ENCODE measurements at places on chromosomes 13 and 19.

DNA sequence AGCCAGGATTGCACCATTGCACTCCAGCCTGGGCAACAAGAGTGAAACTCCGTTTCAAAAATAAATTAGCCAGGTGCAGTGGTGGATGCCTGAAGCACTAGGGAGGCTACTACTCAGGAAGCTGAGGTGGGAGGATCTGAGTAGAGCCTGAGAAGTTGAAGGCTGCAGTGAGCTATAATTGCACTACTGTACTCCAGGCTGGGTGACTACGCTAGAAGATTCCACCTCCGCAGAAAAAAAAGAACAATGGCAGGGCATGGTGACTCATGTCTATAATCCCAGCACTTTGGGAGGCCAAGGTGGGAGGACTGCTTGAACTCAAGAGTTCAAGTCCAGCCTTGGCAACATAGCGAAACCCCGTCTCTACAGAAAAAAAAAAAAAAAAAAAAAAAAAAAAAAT lies 20.5 kb downstream of the HAUS8 start:
- DNase-seq: no peak

DNA sequence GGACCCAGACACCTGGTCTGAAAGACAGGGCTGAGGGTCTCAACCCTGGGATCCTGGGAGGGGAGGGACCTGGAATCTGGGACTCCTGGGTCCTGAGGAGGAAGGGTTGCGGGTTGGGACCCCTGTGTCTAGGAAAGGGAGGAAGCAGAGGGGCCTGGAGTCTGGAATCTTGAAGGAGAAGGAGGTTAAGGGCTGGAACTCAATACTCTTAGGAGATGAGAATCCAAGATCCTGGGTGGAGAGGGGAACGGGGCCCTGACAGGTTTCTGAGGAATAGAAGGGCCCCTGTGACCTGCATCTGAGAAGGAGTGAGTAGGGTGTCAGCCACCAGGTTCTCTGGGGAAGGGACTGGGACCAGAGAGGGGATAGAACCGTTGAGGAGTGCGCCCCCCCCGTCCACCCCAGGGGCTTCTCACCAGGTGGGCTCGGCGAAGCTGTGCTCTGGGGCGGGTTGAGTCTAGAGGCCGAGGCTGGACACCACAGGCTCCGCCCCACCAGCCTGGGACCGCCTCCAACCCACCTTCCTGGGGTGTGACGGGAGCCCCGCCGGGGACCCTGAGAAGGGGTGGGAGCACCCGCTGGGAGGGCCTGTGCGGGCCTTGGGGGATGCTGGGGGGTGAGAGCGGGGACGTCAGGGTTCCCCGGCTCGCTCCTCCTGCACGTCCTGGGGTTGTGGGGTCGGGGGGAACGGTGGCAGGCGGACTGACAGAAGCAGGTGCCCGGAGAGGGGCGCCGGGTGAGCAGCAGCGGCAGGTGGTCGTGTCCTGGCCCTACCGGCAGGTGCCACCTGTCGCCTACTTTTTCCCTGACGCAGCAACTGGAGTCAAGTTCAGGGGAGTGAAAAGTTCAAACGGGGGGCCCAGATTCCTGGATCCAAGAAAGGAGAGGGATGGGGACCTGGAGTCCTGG lies at the start of gene MAMSTR:
Gene MAMSTR, minus strand, starts transcription at position 463 of the 909 bp plus-strand sequence. CDS start 694 bp downstream, outside the sequence.
- peak; percentile 41 for DNase-seq

- DNase-seq: no peak
Observed at GRCh38 chr13:106633321-106633720, 65.4 kb upstream of the ARGLU1 start.

GRCh38 chr13:30216111-30216510 lies 91.2 kb downstream of the KATNAL1 start:
- DNase-seq: no peak

GRCh38 chr13:96824140-96824539 lies 170.1 kb downstream of the OXGR1 start:
- no peak for DNase-seq

DNA sequence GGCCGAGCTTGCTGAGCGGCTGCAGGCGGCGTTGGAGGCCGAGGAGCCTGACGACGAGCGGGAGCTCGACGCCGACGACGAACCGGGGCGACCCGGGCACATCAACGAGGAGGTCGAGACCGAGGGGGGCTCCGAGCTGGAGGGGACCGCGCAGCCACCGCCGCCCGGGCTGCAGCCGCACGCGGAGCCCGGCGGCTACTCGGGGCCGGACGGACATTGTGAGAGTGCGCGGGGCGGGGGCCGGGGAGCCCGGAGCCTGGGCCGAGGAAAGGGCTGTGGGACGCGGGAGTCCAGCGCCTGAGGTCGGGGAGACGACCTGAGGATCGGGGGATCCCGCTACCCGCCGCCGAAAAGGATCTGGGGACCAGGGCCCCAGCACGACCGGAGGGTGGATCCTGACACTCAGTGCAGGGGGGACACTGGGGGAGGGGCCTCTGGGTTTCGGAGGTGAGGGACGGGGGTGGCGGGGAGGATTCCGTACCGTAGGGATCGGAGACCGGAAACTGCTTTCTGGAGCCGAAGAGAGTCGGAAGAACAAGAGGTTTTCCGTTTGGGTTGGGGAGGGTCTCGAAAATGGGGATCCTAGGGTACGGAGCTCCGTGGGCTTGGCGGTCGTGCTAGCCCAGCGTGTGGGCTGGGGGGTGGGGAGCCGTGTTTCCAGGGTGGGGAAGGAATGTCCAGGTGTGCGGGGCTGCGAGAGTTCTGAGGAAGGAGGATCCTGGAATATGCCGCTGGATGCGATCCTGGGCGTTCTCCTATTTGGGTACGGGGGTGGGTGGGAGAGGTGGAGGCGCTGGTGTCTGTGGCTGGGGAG lies 616 bp downstream of the HNRNPUL1 start:
- peak; percentile 31 for DNase-seq

DNA sequence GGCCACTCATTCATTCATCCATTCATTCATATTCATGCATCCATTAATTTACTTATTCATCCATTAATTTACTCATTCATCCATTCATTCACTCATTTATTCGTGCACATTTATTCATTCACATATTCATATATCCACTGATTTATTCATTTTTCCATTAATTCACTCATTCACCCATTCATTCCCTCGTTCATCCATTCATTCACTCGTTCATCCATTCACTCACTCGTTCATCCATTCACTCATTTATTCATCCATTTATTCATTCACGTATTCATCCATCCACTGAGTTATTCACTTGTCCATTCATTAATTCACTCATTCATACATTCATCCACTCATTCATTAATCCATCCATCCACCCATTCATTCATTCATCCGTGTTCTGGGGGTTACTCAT lies 35.8 kb upstream of the OLFM2 start:
- DNase-seq: no peak

DNA sequence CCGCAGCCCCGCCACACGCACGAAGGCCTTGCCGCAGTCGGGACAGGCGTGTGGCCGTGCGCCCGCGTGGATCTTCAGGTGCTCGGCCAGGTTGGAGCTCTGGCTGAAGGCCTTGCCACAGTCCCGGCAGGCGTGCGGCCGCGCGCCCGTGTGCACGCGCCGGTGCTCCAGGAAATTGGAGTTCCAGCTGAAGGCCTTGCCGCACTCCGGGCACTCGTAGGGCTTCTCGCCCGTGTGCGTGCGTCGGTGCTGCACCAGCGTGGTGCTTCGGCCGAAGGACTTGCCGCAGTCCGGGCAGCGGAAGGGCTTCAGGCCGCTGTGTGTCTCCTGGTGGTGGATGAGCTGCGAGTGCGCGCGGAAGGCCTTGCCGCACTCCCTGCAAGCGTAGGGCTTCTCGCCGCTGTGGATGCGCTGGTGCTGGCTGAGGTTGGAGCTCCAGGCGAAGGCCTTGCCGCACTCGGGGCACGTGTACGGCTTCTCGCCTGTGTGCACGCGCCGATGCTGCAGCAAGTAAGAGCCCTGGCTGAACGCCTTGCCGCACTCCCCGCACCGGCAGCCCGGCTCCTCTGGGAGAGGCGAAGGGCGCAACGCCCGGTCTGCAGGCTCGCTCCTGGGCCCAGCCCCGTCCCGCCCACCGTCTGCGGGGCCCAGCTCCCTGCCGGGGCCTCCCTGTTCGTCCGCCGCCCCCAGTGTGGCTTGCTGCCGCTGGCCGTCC lies 3.6 kb upstream of the A1BG start:
- DNase-seq: no peak

DNA sequence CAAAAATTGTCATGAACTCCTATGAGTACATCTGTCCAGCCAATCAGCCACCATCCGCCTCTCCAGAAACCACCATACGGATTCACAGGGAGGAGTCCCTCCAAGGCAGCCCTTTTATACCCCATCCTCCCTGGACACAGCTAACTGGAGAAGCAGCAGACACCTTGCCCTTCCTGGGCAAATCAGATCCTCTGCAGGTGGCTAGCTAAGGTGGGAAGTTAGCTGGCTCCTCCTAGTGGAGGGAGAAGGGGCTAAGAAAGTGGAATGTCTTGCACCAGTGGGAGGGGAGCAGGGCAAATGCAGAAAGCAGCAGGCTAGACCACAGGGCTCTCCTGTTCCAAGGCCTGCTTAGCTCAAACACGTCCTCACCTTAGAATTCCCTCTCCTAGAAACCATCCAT lies 46.2 kb upstream of the UQCRFS1 start:
- no peak for DNase-seq

GRCh38 chr19:28292822-28293500 lies 920.0 kb downstream of the UQCRFS1 start:
- DNase-seq: peak; percentile 82

DNA sequence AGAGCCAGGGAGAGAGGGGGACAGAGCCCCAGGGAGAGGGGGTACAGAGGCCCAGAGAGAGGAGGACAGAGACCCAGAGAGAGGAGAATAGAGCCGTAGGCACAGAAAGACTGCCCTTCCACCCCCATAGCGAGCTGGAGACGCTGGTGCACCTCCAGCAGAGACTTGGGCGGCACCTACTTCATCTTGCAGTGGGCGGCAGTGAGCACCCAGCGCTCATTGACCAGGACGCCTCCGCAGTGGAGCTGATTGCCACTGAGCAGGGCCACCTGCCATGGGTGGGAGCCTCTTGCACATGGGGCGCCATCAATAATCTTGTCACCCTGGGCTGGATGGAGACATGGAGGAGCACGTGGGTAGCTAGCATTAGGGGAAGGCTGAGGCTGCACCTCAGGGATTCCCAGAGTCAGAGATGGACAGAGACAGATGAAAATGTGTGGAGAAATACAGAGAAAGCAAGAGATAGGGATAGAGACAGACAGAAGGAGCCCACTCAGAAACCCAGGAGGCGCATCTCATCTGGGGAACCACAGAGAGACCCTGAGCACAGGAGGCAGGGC lies 2.0 kb downstream of the KLK7 start:
- no peak for DNase-seq

DNA sequence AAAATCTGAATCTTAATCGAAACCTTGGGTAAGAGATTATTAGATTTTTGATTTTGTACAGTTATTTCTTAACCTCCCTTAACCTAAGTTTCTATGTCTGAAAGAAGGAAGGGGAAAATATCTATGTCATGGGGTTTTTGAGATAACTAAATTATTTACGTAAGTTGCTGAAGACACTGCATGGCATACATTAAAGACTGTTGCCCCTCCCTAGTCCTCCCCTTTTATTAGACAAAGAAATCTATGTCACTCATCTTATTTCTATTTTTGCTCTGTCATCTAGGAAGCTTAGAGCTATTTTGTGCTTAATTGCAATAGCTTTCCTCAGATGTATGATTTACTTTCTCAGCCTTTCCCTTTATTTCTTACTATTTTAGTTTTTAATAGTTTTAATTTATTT lies 15.0 kb downstream of the COG6 start:
- no peak for DNase-seq

DNA sequence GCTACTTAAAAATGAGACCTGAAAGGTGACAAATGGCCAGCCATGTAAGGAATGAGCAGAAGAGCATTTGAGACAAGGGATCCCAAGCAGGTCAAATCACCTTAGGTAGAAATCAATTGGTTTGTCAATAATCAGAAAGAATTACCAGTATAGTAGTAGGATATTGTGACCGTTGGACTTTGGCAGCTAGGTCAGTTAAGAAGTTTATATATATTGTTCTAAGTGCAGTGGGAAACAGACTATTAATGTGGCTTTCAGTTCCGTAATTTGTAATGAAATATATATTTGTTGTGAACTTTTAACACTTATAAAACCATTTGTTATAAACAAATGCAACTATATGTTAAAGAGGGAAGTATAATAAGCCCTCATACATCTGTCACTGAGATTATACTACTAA lies 807.9 kb upstream of the SPRY2 start:
- no peak for DNase-seq

DNA sequence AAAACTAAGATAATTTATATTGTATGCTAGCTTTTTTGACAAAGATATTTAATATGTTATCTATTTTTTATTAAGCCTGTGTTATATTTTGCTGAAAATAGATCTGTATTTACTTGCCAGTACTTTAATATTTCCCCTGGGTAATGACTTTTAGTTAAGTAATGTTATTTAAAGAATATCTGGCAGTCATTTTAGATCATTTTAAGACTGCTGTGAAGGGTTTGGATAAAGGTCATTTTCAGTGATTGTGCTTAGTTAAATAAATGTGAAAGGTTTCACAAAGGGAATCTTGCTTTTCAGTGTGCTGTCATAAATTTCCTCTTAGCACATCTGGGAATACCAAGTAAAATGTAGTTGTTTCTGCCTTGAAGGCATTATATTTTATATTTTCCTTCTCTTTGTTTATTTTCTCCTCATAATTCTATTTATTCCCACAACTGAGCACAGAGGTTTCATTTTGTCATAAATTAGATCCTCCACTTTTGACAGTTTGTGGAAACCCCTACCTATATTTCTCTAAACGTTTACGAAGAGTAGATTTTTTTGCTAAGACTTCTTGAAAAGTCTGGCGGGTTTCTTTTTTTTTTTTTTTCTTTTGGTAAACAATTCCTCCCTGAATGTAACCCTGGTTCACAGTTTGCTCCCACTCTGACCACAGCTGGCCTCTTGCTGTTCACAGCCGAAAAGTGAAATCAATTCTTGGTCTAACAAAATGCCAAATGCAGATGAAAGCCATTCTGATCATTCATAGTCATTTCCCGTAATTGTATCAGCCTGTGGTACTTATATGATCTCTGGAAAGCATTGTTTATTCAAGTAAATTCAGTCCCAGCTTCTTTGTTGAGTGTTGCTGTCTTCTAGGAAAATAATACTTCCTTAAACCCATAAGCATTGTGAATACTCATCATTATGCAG lies 87.8 kb downstream of the MAB21L1 start:
- DNase-seq: peak; percentile 5

All from SHP77 (cell line).